ENCODE measurements at places on chromosomes 5 and 9.

DNA sequence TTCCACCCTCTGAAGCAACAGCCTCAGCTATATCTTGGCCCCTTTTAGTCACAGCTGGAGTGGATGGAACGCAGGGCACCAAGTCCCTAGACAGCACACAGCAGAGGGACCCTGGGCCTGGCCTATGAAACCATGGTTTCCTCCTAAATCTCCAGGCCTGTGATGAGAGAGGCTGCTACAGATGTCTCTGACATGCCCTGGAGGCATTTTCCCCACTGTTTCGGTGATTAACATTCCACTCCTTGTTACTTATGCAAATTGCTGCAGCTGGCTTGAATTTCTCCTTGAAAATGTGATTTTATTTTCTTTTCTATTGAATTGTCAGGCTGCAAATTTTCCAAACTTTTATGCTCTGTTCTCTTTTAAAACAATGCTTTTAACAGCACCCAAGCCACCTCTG is 384.8 kb downstream of the PRR16 start:
- no peak for DNase-seq

DNA sequence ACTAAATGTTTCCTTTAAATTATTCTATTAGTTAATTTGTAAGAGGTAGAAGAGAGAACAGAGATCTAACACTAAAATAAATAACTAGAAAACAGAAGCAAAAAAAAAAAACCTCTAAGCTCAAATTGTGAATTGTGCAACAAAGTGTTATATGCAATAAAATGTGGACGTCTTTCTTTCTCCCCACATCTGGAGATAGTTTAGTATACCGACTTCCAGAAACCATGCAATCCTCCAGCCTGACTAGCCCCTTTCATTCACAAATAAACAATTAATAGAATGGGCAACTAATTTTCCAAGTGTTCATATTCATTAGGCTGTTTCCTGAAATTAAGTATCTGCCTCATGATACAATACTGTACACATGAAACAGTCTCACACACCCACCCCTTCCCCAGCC is 258.5 kb downstream of the BNC2 start:
- DNase-seq, result no peak

- no peak for DNase-seq
Measured at GRCh38 chr9:108724652-108725051, 131.1 kb downstream of the ACTL7B start.

- DNase-seq, result no peak
Measured at GRCh38 chr5:151338734-151339133, 8.6 kb downstream of the SLC36A2 start.

GRCh38 chr5:128825826-128826225 is 139.5 kb upstream of the SLC27A6 start:
- DNase-seq, result no peak

GRCh38 chr5:6402939-6403338 is 24.6 kb upstream of the MED10 start:
- no peak for DNase-seq

DNA sequence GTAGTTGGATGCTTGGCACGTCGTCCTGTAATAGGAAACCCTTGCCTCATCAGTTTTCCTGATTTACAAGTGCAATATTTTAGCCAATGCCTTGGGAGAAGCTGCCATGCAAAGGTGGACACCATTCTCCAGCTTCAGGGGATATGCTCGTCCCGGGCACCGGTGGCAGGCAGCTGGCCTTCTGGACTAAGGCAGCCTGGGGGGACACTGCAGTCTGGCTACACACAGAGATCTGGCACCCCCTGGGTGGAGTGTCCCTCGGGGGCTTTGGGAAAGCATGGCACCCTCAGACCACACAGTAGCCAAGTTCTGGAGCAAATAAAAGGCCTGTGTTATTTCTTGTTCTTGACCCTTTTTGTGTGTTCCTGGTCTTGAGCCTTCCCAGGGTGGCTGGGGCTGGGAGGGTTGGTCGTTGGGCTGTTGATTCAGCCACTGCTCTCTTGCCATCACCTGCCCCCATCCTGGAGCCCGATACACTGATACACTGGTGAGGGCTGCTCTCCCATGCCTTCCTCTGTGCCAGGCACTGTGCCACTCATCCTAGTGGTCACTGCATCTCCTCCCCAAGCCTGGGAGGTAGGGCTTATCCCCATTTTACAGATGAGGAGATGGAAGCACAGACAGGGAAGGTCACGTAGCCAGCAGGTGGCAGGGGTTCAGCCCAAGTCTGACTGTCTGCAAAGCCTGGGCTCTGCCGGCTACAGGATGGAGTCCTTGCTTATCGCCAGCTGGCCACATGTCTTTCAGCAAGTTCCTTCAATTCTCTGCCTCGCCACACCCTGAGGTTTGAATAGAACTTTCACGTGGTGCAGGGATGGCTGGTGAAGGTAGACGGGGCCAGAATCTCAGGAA is 134.1 kb downstream of the RGS3 start:
- DNase-seq, result no peak

- DNase-seq, result no peak
Measured at GRCh38 chr5:154575546-154576428, 97.8 kb upstream of the HAND1 start.

DNA sequence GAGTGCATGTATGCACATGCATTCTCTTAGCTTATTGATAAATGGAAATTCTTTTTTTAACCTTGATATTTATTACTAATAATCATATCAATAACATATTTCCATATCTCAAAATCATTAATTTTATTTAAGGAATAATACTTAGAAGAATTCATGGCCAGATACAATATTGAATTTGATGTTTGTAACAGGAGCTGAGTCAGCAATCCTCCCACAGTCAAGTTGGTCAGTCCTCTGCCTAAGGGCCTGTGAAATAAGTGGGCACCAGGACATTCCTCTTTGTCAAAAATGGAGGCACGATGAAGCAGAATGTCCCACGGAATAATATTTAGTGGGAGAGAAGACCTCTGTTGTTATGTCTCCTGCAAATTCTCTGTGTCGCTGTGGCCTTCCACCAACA is 148.6 kb downstream of the LRRC70 start:
- no peak for DNase-seq
